ENCODE measurements at places on chromosomes 5 and 9. TPM values are rescaled to one million over a fixed set of nuclear protein-coding genes. Genes with fewer than 3 reads are reported as not detected.

Gene RLN2
- 2.4 TPM for total RNA-seq

Gene LRRC19
- 0.21 TPM for total RNA-seq

Gene BAAT
- 18.6 TPM for total RNA-seq

Gene EQTN
- total RNA-seq, result not detected

Gene FGF1
- not detected for total RNA-seq

Gene ENHO
- not detected for total RNA-seq

GRCh38 chr9:93100276-93100636 lies 4.2 kb downstream of the CARD19 start:
- peaks cover 15% of the 10 kb centered on the region for H3K4me1 ChIP-seq
- DNase-seq, result no peak
- no peak overlapping the region for H3K27ac ChIP-seq
- H3K27me3 ChIP-seq, result no peaks in the 10 kb centered on the region
- H3K4me3 ChIP-seq, result no peak overlapping the region

GRCh38 chr9:27033815-27034403 lies 28.4 kb upstream of the LRRC19 start:
- no peaks in the 10 kb centered on the region for H3K4me1 ChIP-seq
- peak; percentile 49 for DNase-seq
- H3K36me3 ChIP-seq, result no peaks in the 10 kb centered on the region
- H3K27ac ChIP-seq, result no peak overlapping the region
- H3K4me3 ChIP-seq, result no peak overlapping the region
- H3K27me3 ChIP-seq, result no peaks in the 10 kb centered on the region

GRCh38 chr9:14294659-14295058 lies 19.3 kb downstream of the NFIB start:
- H3K27me3 ChIP-seq, result no peaks in the 10 kb centered on the region
- peak overlapping the region; percentile 65 for H3K27ac ChIP-seq
- peaks cover 13% of the 10 kb centered on the region for H3K36me3 ChIP-seq
- H3K4me3 ChIP-seq, result peak overlapping the region; percentile 58
- DNase-seq, result peak; percentile 35

- H3K4me1 ChIP-seq, result peaks cover 24% of the 10 kb centered on the region
- H3K36me3 ChIP-seq, result peaks cover 5% of the 10 kb centered on the region
- H3K27ac ChIP-seq, result no peak within 1 kb of the TSS
- no peaks in the 10 kb centered on the region for H3K27me3 ChIP-seq
These were observed at the start of gene HK3 for GRCh38 chr5:176899296-176899891. Gene HK3, minus strand, starts transcription at chr5:176899346. Its CDS starts 3,187 bp downstream, at chr5:176896159.

DNA sequence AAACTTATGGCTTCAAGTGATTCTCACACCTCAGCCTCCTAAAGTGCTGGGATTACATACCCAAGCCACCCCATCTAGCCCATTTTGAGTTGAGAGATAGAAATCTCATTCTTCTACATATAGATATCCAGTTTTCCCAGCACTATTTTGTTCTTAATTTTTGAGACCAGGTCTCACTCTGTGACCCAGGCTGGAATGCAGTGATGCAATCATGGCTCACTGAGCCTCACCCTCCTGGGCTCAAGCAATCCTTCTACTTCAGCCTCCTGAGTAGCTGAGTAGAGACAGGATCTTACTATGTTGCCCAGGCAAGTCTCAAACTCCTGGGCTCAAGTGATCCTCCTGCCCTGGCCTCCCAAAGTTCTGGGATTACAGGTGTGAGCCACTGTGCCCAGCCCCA lies 60.9 kb upstream of the CTNNA1 start:
- H3K4me3 ChIP-seq, result no peak overlapping the region
- H3K36me3 ChIP-seq, result no peaks in the 10 kb centered on the region
- H3K27ac ChIP-seq, result no peak overlapping the region
- DNase-seq, result no peak
- H3K4me1 ChIP-seq, result peaks cover 28% of the 10 kb centered on the region

- DNase-seq, result no peak
- H3K27me3 ChIP-seq, result no peaks in the 10 kb centered on the region
- no peak overlapping the region for H3K4me3 ChIP-seq
- peaks cover 28% of the 10 kb centered on the region for H3K4me1 ChIP-seq
These were observed 284.5 kb upstream of the NUDT12 start for GRCh38 chr5:103847060-103847459.

GRCh38 chr9:70563431-70564204 lies 149.2 kb upstream of the KLF9 start:
- no peaks in the 10 kb centered on the region for H3K36me3 ChIP-seq
- no peak overlapping the region for H3K27ac ChIP-seq
- H3K27me3 ChIP-seq, result peaks cover 49% of the 10 kb centered on the region
- H3K4me3 ChIP-seq, result no peak overlapping the region
- DNase-seq, result no peak
- no peaks in the 10 kb centered on the region for H3K4me1 ChIP-seq

- H3K27ac ChIP-seq, result peak overlapping the region; percentile 95
- peaks cover 37% of the 10 kb centered on the region for H3K4me1 ChIP-seq
These were observed 54.6 kb downstream of the SUSD1 start for GRCh38 chr9:112120439-112120925.

- DNase-seq, result no peak
- H3K27me3 ChIP-seq, result peaks cover 68% of the 10 kb centered on the region
- H3K27ac ChIP-seq, result no peak overlapping the region
- H3K4me1 ChIP-seq, result peaks cover 3% of the 10 kb centered on the region
- H3K36me3 ChIP-seq, result no peaks in the 10 kb centered on the region
These were observed 309.1 kb downstream of the RAB3C start for GRCh38 chr5:58891971-58892343.

DNA sequence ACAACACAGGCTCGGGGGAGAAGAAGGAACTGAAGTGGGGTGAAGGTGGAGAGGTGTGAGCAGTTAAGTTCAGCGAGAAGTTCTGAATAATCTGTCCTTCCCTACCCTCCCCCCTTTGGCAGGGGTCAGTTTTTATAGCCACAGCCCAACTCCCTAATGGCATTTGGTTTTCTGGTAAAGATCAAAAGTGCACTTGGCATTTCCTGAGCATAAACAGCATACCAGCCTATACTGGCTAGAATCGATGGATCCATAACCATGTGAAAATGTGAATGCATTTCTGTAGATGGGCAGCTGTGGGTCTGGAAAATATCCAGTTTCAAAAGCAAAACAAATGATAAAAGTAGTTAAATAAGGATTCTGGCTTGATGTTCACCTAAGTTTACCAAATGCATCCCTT lies 410.9 kb downstream of the PLK2 start:
- no peak overlapping the region for H3K4me3 ChIP-seq
- no peaks in the 10 kb centered on the region for H3K36me3 ChIP-seq
- no peak overlapping the region for H3K27ac ChIP-seq
- H3K27me3 ChIP-seq, result no peaks in the 10 kb centered on the region
- H3K4me1 ChIP-seq, result no peaks in the 10 kb centered on the region
- DNase-seq, result no peak

DNA sequence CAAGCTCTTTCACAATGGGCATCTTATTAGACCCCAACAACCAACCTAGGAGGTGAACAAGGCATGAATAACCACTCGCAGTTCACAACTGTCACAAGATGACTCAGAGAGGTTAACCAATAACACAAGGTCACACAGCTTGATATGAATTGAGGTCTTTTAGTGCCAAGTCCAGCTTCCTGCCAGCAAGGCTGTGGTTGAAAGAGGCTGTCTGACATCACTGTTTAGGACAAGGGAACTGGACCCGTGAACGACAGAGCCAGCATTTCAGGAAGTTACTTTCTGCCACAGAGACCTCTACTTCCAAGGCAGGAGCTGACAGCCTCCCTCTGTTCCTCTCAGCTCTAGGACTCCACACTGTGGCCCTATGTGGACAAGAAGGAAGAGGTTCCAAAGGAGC lies 53.4 kb upstream of the ALDH1B1 start:
- H3K4me1 ChIP-seq, result no peaks in the 10 kb centered on the region
- H3K27me3 ChIP-seq, result peaks cover 17% of the 10 kb centered on the region
- no peak overlapping the region for H3K4me3 ChIP-seq
- H3K27ac ChIP-seq, result no peak overlapping the region

GRCh38 chr5:14450018-14450524 lies 131.5 kb upstream of the OTULINL start:
- no peaks in the 10 kb centered on the region for H3K27me3 ChIP-seq
- H3K27ac ChIP-seq, result no peak overlapping the region
- DNase-seq, result no peak
- H3K36me3 ChIP-seq, result peaks cover 15% of the 10 kb centered on the region
- no peak overlapping the region for H3K4me3 ChIP-seq

DNA sequence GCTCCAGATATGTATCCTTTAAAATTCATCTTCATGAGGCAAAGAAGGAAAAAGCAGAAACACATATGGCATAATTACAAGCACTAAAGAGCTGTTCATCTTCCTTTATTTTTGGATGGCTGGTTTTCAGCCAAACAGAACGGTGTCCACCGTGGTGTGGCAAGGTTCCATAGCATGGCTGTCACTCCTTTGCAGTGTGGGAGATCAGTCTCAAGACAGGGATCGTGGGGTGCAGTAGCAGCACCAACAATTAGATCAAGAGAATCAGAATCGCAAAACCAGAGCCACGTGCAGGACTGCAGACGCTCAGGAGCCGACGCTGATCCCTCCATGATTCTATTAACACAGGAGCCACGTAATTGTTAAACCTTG lies 79.5 kb downstream of the SEMA4D start:
- no peaks in the 10 kb centered on the region for H3K36me3 ChIP-seq
- no peak for DNase-seq
- no peak overlapping the region for H3K27ac ChIP-seq
- H3K27me3 ChIP-seq, result no peaks in the 10 kb centered on the region
- no peak overlapping the region for H3K4me3 ChIP-seq
- H3K4me1 ChIP-seq, result no peaks in the 10 kb centered on the region

GRCh38 chr9:16361939-16362338 lies 508.5 kb downstream of the BNC2 start:
- no peak overlapping the region for H3K27ac ChIP-seq
- H3K27me3 ChIP-seq, result no peaks in the 10 kb centered on the region
- H3K4me3 ChIP-seq, result no peak overlapping the region
- DNase-seq, result no peak
- no peaks in the 10 kb centered on the region for H3K4me1 ChIP-seq

DNA sequence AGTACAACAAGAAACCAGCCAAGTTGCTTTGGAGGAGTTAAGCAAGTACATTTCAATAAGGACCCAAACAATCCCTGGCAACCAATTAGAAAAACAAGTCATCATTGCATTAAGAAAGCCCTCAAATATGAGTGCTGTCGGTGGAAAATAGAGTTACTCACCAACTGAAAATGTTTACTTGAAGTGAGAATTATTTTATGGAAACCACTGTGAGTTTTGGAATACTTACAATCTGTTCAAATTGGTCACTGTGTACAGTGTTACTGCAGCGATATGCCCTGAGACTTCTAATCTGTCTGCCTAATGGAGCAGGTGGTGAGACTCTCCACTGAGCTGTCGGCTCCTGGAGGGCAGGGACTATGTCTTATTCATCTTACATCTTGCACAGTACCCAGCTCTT lies 1073.2 kb upstream of the DMAC1 start:
- H3K27ac ChIP-seq, result no peak overlapping the region
- no peaks in the 10 kb centered on the region for H3K36me3 ChIP-seq
- H3K4me1 ChIP-seq, result no peaks in the 10 kb centered on the region
- DNase-seq, result no peak
- no peaks in the 10 kb centered on the region for H3K27me3 ChIP-seq
- H3K4me3 ChIP-seq, result no peak overlapping the region

GRCh38 chr5:95866435-95867040 lies 44.0 kb upstream of the GLRX start:
- peak overlapping the region; percentile 56 for H3K27ac ChIP-seq
- DNase-seq, result no peak
- no peaks in the 10 kb centered on the region for H3K27me3 ChIP-seq
- H3K4me3 ChIP-seq, result no peak overlapping the region
- peaks cover 56% of the 10 kb centered on the region for H3K4me1 ChIP-seq

DNA sequence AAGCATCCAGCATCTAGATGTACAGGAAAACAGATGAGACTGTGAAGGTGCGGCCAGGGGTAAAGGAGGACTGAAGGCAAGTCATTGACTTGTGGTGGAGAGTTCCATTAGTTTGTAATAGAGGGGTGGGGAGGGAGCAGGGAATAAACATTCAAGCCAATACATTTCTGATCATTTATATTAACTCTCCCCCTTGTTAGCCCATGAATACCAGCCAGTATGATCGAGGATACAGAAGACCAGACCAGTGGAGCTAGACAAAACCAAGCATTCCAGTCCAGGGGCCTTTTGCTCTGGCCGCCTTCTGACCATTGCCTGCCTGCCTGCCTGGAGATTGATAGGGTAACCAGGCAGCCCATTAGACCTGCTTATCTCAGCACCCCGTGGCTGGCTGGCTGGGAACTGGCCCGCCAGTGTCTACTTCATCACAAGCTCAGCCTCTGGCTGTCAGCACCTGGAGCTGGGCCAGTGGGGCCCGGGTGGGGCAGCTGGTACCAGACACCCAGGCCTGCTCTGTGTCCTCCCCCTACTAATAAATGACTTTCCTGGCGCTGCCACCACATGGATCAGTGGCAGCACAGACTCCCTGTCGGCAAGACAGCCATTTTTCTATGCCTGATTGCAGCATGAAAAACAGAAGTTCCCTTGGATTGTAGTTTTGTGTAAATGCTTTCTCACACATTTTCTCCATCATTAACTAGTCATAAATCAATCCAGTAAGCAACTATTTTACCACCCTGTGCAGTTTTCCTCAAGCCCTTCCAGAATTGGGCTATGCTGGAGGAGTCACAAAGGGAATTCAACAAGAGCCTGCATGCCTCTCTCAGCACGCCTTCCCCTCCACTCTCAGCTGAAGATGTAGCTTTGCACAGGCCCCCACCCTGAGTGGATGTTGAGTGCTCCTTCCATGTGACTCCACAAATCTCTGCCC lies 181.3 kb downstream of the SNCAIP start:
- peak; percentile 38 for DNase-seq
- no peaks in the 10 kb centered on the region for H3K27me3 ChIP-seq
- no peak overlapping the region for H3K4me3 ChIP-seq
- peaks cover 12% of the 10 kb centered on the region for H3K4me1 ChIP-seq
- H3K27ac ChIP-seq, result no peak overlapping the region

GRCh38 chr5:79031485-79031867 lies 38.0 kb downstream of the DMGDH start:
- H3K27ac ChIP-seq, result no peak overlapping the region
- peaks cover 9% of the 10 kb centered on the region for H3K4me1 ChIP-seq
- no peaks in the 10 kb centered on the region for H3K27me3 ChIP-seq

- no peak overlapping the region for H3K4me3 ChIP-seq
- H3K36me3 ChIP-seq, result no peaks in the 10 kb centered on the region
- peaks cover 67% of the 10 kb centered on the region for H3K27me3 ChIP-seq
- no peak overlapping the region for H3K27ac ChIP-seq
- H3K4me1 ChIP-seq, result no peaks in the 10 kb centered on the region
These were observed 44.7 kb downstream of the GAS1 start for GRCh38 chr9:86902586-86902985.

DNA sequence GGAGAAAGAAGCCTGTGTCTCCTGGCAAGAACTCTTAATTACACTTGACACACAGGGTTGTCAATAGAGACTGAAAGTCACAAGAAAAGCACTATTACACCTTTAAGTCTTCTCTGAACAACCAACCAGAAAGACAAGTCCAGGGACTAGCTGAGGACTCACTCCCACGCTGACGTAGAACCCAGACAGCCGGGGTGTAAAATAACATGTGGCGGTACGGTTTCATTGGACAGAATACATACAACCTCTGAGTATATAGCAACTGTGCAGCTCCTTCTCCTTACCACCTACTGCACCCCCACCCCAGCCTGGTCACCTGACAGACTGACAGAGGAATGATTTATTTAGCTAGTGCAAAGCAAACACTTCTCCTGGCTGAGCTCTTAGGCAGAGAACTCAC lies 103.4 kb upstream of the RASEF start:
- H3K36me3 ChIP-seq, result no peaks in the 10 kb centered on the region
- peak; percentile 78 for DNase-seq
